ENCODE measurements at places on chromosomes 5 and 9. TPM values are rescaled to one million over a fixed set of nuclear protein-coding genes. Genes with fewer than 3 reads are reported as not detected.

GFI1B gene
- total RNA-seq = not detected

LRRC70 gene
- 0.74 TPM for total RNA-seq

FER gene
- 13.7 TPM for total RNA-seq

TRIM41 gene
- total RNA-seq = 24.6 TPM

KLF4 gene
- 0.26 TPM for total RNA-seq

RNF145 gene
- total RNA-seq = 49.2 TPM

RAB3C gene
- not detected for total RNA-seq

FOXD4 gene
- total RNA-seq = not detected

RABEPK gene
- 27.7 TPM for total RNA-seq

NKD2 gene
- 0.26 TPM for total RNA-seq

FOXD4L5 gene
- 0.21 TPM for total RNA-seq

HSDL2 gene
- 21.9 TPM for total RNA-seq

ORM2 gene
- 0.64 TPM for total RNA-seq

TICAM2 gene
- 6.2 TPM for total RNA-seq

AQP3 gene
- total RNA-seq = 3.4 TPM

PCDHGA4 gene
- total RNA-seq = not detected

NMRK1 gene
- 11.7 TPM for total RNA-seq
